Foreskin keratinocyte (primary cell): ENCODE measurements at places on chromosomes 5 and 9. TPM values are rescaled to one million over a fixed set of nuclear protein-coding genes. Genes with fewer than 3 reads are reported as not detected.

Gene EGFLAM
- polyA plus RNA-seq, result 0.07 and 0.50 TPM in 2 replicates

Gene ECSCR
- not detected in 2 replicates for polyA plus RNA-seq

Gene ACSL6
- 0.01 and 0.02 TPM in 2 replicates for polyA plus RNA-seq

Gene LRRC70
- polyA plus RNA-seq, result 0.16 and 0.23 TPM in 2 replicates

Gene SV2C
- polyA plus RNA-seq, result 0.07 TPM in 1 of 2 replicates, not detected in the other

Gene PCYOX1L
- 4.7 and 6.0 TPM in 2 replicates for polyA plus RNA-seq

Gene NR2F1
- not detected in 2 replicates for polyA plus RNA-seq

Gene ANKRD34B
- polyA plus RNA-seq, result not detected in 2 replicates

Gene CAVIN4
- 0.25 and 0.29 TPM in 2 replicates for polyA plus RNA-seq

Gene PTPRD
- 0.01 TPM in 1 of 2 replicates, not detected in the other for polyA plus RNA-seq

Gene TRUB2
- 23.8 and 26.3 TPM in 2 replicates for polyA plus RNA-seq

Gene F12
- polyA plus RNA-seq, result 11.8 and 12.3 TPM in 2 replicates

Gene JADE2
- 10.1 and 11.7 TPM in 2 replicates for polyA plus RNA-seq

Gene RMRP
- 2.0 TPM in 1 of 2 replicates, not detected in the other for polyA plus RNA-seq

Gene CRHBP
- polyA plus RNA-seq, result not detected in 2 replicates

Gene UBE2QL1
- polyA plus RNA-seq, result not detected in 2 replicates

Gene HARS1
- 76.6 and 81.0 TPM in 2 replicates for polyA plus RNA-seq

Gene IL9
- polyA plus RNA-seq, result not detected in 2 replicates

Gene OBP2B
- polyA plus RNA-seq, result not detected in 2 replicates

Gene ADGRV1
- polyA plus RNA-seq, result 0.02 TPM in 1 of 2 replicates, not detected in the other

Gene IFNA17
- not detected in 2 replicates for polyA plus RNA-seq

Gene LCN9
- polyA plus RNA-seq, result not detected in 2 replicates
